ENCODE measurements at places on chromosomes 11 and 22. TPM values are rescaled to one million over a fixed set of nuclear protein-coding genes. Genes with fewer than 3 reads are reported as not detected.

The SLC22A12 gene
- total RNA-seq: not detected

The ALX4 gene
- not detected for total RNA-seq

The GLYATL1 gene
- total RNA-seq: 1.3 TPM

The ARHGAP8 gene
- total RNA-seq: not detected

The ABTB2 gene
- total RNA-seq: 2.4 TPM

The RAB39A gene
- total RNA-seq: not detected

The PHLDB1 gene
- 51.8 TPM for total RNA-seq

The MSANTD4 gene
- 14.3 TPM for total RNA-seq

The PTPRJ gene
- total RNA-seq: 6.4 TPM

The TEX54 gene
- not detected for total RNA-seq

The BBOX1 gene
- not detected for total RNA-seq

The JAML gene
- not detected for total RNA-seq

All from bronchus fibroblast of lung (primary cell).